ENCODE measurements at places on chromosomes 3 and 15.

DNA sequence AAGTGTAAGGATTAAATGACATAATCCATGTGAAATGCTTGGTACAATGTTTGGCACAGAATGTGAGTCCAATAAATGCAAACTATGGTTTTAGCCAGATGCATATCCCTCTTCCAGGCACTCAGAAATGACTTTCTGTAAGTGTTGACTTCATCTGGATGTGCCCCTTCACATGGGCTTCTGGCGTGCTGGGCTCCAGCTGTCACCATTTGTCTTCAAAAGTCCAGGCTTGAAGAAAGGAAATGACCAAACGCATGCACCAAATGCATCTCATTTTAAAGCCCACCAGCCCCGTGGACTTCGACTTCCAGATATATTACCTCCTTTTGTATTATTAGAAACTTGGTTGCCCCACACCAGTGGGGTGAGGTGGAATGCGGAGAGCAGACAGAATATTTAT is 23.7 kb downstream of the CRYGS start:
- no peaks in the 10 kb centered on the region for H3K36me3 ChIP-seq
- no peak for DNase-seq
- no peaks in the 10 kb centered on the region for H3K4me1 ChIP-seq
- peaks cover 11% of the 10 kb centered on the region for H3K27me3 ChIP-seq

DNA sequence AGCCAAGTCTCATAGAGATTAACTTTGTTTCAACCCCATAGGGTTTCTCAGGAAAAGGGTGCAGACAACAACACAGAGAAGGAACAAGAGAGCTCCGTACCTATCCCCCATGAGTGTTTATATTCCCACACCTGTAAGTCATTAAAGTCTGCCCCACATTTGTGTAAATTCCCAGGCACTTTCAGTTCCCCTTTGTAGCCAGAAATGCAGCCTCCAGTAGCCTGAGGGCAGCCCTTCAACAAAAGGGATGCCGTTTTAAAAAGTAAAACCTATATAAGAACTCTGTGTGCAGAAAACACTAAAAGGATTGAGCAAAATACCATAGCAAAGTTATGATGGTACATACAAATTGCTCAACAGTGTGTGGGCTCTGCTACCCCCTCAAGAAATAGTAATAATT is 59.7 kb upstream of the TMEM108 start:
- H3K36me3 ChIP-seq = no peaks in the 10 kb centered on the region
- H3K4me1 ChIP-seq = no peaks in the 10 kb centered on the region
- H3K4me3 ChIP-seq = no peak overlapping the region
- no peak overlapping the region for H3K27ac ChIP-seq
- DNase-seq = no peak

GRCh38 chr3:105853801-105854432 is 14.9 kb downstream of the CBLB start:
- no peak overlapping the region for H3K4me3 ChIP-seq
- H3K27me3 ChIP-seq = no peaks in the 10 kb centered on the region
- H3K36me3 ChIP-seq = peaks cover 24% of the 10 kb centered on the region
- H3K27ac ChIP-seq = no peak overlapping the region

GRCh38 chr3:99418709-99419108 is 219.7 kb upstream of the COL8A1 start:
- no peaks in the 10 kb centered on the region for H3K36me3 ChIP-seq
- DNase-seq = no peak
- H3K4me1 ChIP-seq = no peaks in the 10 kb centered on the region
- H3K4me3 ChIP-seq = no peak overlapping the region
- no peak overlapping the region for H3K27ac ChIP-seq
- H3K27me3 ChIP-seq = no peaks in the 10 kb centered on the region

GRCh38 chr15:78620527-78621421 is at the start of gene CHRNA3:
TSS of gene CHRNA3 (minus strand) at chr15:78620996. CDS start at chr15:78620794, 202 bp downstream.
- H3K4me3 ChIP-seq = peak within 1 kb of the TSS; percentile 31
- peak within 1 kb of the TSS; percentile 56 for H3K27ac ChIP-seq
- no peaks in the 10 kb centered on the region for H3K4me1 ChIP-seq
- no peak for DNase-seq
- no peaks in the 10 kb centered on the region for H3K36me3 ChIP-seq
- H3K27me3 ChIP-seq = peaks cover 48% of the 10 kb centered on the region

- H3K36me3 ChIP-seq = no peaks in the 10 kb centered on the region
- peaks cover 15% of the 10 kb centered on the region for H3K4me1 ChIP-seq
- DNase-seq = no peak
- no peak overlapping the region for H3K27ac ChIP-seq
- H3K27me3 ChIP-seq = no peaks in the 10 kb centered on the region
Measured at GRCh38 chr3:127475975-127476705, 114.4 kb downstream of the TPRA1 start.

GRCh38 chr3:140292684-140293083 is 357.7 kb downstream of the CLSTN2 start:
- no peak for DNase-seq
- no peak overlapping the region for H3K4me3 ChIP-seq
- no peaks in the 10 kb centered on the region for H3K36me3 ChIP-seq
- H3K27ac ChIP-seq = no peak overlapping the region
- H3K27me3 ChIP-seq = no peaks in the 10 kb centered on the region
- no peaks in the 10 kb centered on the region for H3K4me1 ChIP-seq
